AG04450 (cell line): ENCODE measurements at places on chromosomes 4 and X.

DNA sequence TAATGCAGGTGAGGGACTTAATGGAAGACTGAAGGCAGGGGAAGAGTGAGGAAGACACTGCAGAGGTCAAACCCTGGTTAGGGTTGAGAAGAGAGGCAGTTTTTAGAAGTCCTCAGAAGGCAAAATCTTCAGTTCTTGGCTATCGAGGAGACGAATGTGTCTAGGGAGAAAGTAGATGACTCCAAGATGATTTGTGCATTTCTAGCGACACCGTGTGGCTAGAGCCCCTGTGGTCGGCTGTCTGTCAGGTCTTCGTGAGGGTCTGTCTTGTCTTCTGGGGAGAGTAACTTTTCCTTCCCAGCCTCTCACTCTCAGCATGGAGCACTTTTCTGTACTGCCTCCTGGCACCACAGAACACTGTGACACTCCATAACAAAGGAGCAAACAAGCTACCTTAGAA is 458.1 kb downstream of the STIM2 start:
- DNase-seq, result no peak

DNA sequence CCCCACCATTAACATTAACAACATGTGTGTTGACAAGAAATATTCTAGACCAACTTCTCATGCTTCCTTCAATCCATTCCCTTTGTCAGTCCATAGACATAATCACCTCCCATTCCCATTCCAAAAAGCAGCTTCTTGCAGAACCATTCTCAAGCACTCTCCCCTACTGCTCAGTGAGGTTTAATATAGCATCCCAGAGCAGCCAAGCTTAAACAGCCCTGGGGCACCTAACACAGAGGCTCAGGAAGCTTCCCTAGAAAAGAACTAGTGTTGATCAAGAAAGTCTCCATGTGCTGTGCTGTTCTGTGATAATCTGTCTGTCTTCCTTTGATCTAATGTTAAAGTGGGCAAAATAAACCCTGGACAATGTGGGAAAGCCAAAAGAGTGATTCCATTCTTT is 174.2 kb upstream of the NOCT start:
- no peak for DNase-seq

- DNase-seq, result no peak
These were observed 178.0 kb downstream of the DCLK2 start for GRCh38 chr4:150256225-150256620.

DNA sequence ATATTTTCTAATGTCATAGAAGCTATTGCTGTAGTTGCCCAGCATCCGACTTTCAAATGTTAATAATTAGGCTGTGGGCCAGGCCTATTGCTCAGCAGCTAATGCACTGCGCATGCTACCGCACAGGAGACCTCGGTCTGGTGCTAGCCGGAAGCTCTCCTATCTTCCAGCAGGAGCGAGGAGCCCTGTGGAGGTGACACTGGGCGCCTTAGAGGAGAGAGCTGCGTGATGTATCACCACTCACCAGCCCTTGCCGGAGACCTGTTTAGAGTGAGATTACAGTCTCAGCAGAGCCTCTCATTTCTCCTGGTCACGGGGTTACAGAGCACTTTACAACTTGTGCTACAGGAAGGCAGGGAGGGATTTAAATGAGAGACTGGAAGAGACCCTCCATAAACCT is 31.1 kb upstream of the MID1IP1 start:
- DNase-seq, result no peak

GRCh38 chrX:4379071-4379470 is 665.6 kb upstream of the PRKX start:
- DNase-seq, result no peak
